ENCODE measurements at places on chromosomes 1 and 21.

GRCh38 chr1:117658676-117659075 lies 52.8 kb downstream of the TENT5C start:
- peak; percentile 56 for DNase-seq

DNA sequence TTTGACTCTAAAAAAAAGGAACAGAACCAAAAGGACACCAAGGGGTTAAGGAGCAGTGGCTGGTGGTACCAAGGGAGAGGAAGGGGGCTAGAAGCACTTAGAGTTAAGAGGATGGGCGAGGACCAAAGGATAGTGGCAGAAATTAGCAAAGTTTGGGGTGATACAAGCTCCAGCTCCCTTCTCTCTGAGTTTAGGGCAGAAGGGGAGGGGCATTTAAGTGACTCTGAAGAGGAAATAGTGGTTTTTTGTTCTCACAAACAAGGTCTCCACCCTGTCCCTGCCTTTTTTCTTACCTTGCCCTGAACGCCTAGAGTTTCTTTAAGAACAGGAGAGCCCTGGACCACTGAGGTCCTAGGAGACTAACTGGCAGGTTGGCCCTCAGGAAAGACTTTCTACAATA lies 3.3 kb downstream of the CDC42SE1 start:
- peak; percentile 71 for DNase-seq

DNA sequence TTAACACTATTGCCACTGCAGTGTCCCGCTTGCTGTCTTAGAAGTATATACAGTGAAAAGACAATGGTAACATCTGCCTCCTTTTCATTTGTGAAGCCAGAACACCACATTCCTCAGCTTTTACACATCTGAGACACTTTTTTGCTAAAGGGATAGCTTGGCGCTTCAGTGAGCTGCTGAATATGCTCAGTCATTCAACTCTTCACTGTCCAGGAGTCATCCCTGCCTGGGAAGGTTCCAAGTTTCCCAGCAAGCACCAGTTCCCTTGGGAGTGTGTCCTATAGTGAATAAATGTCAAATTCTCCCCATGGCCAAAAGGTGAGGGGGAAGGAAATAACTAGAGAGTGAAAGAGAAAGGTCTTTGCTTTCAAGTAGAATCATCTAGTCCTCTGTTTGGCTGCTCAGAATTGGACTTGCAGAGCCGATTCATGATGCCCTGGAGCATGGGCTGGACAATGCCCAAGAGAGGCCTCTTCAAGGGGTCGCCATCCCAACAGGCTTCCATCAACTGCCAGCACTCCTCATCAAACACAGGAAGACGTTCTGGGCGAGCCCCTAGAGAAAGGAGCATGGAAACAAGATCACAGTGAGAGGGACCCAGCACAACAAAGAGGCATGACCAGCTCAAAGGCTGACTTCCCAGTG lies 25.5 kb upstream of the RBBP5 start:
- DNase-seq: no peak

DNA sequence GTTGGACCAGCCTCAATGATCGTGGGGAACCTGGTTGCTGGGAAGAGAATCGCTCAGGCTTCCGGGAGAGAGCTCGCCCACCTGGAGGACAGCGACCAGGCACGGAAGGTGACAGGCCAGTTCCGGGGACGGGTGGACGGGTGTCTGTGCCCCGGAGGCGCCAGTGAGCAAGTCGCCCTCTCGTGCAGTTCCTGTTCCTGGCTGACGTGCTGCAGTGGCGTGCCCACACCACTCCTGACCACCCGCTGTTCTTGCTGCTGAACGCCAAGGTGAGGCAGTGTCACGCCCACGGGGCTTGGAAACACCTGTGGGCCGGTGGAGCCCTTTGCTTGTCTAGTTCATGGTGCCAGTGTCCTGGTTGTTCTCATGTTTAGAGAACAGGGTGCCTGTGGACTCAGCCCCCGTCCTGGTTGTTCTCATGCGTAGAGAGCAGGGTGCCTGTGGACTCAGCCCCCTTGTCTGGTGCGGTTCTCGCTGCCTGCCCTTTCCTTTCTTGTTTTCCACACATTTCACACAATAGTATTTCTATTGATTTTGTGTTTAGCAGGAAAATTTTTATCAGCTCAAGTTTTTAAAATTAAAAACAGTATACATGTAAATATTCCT lies 53.1 kb downstream of the S100B start:
- DNase-seq: peak; percentile 45

DNA sequence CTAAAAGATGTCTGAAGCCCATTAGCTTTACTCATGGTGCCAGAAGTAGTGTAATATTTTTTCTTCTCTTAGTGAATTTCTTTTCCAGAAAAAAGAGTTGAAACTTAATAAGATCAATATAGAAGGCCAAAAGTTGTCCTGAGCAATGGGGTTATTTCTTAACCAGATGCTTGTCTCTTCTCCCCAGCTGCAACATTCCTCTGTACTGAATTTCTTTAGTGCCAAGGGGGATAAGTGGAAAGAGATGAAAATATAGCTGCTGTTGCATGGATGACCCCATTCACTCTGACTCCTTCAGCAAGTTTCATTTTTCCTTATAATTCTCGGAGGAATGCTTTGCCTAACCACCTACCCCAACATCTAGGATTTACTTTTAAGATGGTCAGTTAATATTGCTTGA lies 675.0 kb downstream of the USP25 start:
- DNase-seq: no peak

GRCh38 chr1:193394336-193394735 lies 207.9 kb upstream of the B3GALT2 start:
- DNase-seq: no peak

DNA sequence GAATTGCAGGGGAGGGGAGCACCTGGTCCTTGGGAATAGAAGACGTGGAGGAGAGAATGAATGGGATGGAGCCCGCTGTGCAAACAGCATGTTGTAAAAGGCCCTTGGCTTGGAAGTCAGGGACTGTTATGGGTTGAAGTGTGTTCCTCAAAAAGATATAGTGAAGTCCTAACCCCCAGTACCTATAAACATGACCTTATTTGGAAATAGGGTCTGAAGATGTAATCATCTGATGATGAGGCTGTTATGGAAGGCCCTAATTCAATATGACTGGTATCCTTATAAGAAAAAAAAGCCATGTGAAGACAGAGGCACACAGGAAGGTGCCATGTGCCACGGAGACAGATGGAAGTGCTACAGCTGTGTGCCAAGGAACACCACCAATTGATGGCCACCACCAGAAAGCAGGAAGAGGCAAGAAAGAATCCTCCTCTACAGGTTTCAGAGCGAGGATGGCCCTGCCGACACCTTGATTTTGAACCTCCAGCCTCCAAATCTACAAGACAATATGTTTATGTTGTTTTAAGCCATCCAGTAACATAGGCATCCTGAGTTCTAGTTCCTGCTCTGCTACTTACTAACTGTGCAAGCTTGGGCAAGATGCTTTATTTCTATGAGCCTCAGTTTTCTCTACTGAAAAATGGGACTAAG lies 51.2 kb downstream of the LRRN2 start:
- DNase-seq: no peak

DNA sequence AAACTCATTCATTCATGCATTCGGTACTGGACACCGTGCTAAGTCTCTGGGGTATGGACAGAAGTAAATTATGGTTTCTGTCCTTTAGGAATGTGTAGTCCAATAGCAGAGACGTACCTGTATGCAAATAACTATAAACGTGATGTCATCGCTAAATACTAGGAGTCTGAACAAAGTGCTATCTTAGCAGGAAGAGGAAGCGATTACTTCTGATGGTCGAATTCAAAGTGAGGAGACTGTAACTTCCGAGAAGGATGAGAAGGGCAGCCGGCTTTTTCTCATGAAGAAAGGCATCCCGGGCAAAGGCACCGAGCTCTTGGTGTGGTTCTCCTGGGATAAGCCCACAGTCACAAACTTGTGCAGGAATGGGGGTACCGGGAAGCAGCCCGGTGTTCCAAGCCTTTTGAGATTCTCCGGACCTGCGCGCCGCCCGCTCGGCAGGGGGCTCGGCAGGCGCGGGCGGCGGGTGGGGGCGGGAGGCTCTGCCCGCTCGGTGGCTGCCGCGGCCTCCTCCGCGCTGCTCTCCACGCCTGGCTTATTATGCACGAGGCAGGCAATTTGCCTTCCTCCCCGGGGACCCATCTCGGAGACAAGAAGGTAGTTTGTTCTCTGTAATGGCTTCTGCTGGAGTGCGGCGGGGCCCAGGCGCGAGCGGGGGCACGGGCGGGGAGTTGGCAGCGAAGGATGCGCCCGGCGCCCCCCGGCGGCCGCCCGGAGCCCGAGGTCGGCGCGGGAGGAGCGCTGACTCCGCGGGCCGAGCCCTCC lies 67.5 kb upstream of the CD1D start:
- peak; percentile 11 for DNase-seq

- no peak for DNase-seq
These were observed 50.5 kb downstream of the EPHB2 start for GRCh38 chr1:22761101-22761500.

- no peak for DNase-seq
These were observed 53.3 kb downstream of the TOR1AIP2 start for GRCh38 chr1:179824265-179824664.

DNA sequence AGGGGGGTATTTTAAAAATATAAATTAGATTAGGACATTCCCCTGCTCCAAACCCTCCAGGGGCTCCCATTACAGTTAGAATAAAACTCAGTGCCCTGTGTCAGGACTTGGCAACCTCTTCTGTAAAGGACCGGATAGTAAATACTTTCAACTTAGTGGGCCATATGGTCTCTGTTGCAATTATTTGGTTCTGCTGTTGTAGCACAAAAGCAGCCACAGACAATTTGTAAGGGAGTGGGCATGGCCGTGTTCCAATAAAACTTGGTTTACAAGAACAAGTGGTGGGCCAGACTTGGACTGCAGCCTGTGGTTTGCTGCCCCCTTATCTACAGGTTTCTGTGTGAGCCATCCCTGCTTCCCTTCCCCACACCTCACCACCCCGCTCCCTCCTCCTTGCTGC lies 92.0 kb downstream of the ACTL8 start:
- DNase-seq: no peak

GRCh38 chr1:241817331-241817792 lies 30.6 kb upstream of the EXO1 start:
- DNase-seq: no peak

DNA sequence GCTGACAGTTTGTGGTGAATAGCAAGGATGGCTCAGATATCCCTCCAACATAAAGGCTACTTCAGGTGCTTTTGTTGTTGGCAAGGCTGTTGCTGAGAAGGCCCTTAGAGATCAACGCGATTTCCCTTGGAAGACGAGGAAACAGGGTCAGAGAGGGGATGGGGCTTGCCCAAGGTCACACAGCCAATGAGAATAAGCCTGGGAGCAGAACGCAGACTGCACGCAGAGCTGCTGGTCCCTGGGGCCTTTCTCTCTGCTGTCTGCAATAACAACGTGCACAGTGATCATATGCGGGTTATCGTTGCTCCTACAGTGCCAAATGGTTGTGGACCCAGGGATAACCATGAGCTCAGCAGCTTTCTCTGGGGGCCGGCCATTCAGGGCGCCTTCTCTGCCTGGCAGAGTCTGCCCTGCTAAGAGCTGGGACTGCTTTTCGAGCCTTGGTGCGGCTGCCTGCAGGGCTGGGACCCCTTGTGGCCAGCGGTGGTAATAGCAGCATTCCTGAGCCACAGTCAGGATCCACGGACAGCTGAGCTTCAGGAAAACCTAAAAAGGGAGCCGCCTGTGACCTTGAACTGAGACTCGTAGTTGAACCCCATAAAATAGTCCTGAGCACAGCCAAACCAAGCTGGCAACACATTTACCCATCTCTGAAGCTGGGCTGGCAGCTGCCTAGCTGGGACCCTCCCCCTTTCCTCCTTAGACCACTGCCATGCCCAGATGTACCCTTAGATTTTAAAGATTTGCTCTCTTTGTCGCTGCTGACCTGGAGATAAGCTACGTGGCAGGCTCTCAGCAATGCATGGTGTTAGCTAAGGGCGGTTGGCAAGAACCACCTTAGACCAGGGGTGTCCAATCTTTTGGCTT lies 39.8 kb downstream of the HTR6 start:
- DNase-seq: peak; percentile 60

DNA sequence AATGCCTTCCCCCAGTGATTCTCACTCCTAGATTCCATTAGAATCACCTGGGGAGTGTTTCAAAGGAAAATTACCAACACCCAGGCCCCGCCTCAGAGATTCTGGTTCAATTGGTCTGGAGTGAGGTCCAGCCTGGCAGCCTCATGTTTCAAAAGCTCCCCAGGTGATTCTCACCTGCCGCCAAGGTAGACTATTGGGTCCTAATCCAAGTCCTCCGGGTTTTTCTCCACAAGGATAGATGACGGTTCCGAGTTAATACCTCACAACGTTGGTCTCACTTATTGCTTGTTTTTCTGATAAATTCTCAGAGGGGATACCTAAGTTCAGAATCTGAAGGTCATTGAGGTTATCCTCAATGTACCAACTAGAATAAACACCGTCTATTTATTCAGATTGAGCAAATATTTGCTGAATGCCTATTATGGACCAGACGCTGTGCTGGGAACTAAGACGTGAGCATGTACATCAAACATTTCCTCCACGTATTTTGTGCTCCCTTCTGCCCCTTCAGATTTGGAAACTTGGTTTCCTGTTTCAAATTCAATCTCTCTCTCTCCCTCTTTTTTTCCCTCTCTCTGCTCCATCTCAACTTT lies 97.5 kb downstream of the SEC16B start:
- DNase-seq: no peak

DNA sequence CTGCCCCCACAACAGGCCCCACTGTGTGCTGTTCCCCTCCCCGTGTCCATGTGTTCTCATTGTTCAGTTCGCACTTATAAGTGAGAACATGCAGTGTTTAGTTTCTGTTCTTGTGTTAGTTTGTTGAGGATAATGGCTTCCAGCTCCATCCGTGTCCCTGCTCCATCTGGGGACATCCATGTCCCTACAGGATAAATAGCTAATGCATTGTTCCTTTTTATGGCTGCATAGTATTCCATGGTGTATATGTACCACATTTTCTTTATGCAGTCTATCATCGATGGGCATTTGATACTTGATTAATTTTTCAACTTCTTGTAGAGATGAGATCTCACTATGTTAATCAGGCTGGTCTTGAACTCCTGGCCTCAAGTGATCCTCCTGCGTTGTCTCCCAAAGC lies 44.4 kb upstream of the RUNX1 start:
- no peak for DNase-seq

DNA sequence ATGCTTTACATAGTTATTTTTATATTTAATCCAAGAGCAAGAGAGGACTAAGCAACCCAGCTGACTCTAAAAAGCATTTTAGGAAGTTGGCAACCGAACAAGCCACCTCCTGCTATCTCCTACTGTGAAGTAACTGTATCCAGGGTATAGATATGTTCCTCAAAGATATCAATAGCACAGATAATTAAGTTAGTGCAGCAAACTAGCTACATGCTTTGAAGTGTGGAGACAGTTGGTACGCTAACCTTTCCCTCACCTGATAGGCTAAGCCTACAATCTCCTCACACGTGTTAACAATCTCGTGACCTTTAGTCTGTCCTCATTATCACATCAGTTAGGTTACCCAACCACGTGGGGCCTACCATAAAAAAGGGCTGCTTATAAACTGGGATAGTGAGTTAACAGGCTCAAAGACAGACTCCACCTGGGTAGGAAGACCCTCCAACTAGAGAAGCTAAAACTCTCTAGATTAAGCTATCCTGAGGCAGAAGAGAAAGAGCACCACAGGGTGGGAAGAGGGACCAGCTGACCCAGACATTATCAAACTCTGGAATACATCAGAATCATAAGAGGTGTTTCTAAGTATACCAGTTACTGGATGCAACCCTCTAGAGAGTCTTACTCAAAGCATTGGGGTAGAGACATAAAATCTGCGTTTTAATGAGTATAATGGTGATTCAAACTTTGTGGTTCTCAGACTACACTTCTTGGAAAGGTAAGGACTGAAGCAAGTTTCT lies 340.1 kb upstream of the ESRRG start:
- no peak for DNase-seq
